ENCODE measurements at places on chromosomes 12 and 14.

- DNase-seq = no peak
Measured at GRCh38 chr12:95848575-95849388, 10.0 kb upstream of the SNRPF start.

DNA sequence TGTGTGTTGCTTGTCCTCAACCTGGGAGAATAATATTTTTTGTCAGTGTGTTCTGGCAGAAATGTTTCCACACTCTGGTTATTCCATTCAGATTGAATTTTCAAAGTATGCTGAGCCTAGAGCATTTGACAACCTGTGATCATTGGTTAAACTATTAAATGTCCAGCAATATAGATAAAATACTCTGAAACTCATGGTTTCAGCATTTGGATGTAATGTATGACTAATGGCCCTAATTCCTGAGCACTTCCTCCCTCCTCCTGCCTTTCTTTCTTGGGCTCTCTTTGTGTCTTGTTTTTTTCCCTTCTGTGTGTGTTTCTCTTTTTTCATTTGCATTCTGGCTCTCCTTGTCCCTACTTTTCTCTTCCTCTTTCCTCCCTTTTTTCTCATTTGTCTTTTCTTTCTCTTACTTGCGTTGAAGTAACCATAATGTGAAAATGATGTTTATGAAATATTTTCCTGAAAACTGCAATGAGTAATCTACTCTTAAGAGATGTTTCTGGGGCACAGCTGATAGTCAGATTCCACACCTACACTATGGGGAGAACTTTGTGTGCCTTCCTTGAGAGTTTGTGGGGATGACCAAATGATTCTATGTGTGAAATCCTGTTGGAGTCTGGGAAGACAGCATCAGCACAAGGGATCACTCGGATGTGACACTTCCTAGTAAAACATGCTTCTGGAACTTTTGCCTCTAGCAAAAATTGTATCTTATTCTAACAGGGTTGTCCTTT, 74.6 kb downstream of the FRMD6 start:
- no peak for DNase-seq

GRCh38 chr12:124399622-124400021, 104.7 kb downstream of the RFLNA start:
- DNase-seq = no peak

DNA sequence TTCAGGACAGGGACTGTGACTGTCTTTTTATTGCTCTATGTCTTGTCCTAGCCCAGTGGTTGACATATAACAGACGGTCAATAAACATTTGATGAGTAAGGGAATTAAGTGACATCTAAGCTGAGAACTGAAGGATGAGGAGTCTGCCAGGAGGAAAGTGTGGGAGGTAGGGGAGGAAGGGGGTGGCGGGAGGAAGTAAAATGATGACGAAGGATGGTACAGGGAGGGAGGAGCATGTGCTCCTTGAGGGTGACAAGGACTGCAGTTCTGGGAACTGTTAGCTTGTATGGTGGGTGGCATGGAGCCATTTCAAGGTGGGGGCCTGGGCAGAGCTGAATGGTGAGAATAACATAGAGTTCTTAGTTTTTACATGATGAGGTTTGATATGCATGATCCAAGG, 64.4 kb downstream of the RGS6 start:
- DNase-seq = no peak

GRCh38 chr12:46177837-46178608, 90.8 kb downstream of the SLC38A1 start:
- DNase-seq = no peak

Data from NCI-H1417 treated with DMSO at 0.1 percent for 48 hours (cell line).